ENCODE measurements at places on chromosomes 13 and 19.

DNA sequence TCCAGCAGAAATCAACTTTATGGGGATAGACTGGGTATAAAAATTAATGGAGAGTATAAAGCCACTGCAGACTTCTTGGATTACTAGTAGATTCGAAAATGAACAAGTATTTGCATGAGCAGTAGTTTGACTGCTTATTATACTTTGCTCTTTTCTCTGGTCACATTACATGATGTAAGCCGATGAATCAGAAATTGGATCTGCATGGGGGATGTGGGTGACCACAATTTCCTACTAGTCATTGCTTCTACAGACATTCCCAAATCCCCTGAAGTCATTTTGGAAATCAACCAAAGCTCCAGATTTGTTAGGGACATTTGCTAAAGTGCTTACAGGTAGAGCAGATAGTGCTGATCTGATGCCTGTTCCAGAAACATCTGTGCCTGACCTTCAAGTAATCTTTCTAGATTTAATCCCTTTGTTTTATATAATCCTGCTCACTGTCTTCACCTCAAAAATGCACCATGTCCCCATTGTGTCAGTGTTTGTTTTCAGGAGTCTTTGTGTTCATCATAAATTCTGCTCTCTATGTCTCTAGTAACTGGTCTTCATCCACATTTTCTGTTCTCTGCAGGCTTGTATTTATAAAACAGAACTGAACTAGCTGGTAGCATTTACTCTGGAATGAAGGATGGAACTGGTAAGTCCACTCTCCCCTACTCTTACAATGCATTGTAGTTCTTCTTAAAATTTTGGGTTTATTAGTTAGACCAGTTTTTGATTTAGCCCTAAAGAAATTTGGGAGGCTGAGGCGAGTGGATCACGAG, 201.5 kb upstream of the CSNK1A1L start:
- no peak overlapping the region for H3K4me3 ChIP-seq
- H3K27ac ChIP-seq, result no peak overlapping the region
- no peak for DNase-seq
- H3K36me3 ChIP-seq, result no peaks in the 10 kb centered on the region
- no peaks in the 10 kb centered on the region for H3K27me3 ChIP-seq

GRCh38 chr19:18218600-18218999, 7.6 kb downstream of the PDE4C start:
- no peak for DNase-seq
- no peaks in the 10 kb centered on the region for H3K36me3 ChIP-seq
- H3K4me1 ChIP-seq, result peaks cover 1% of the 10 kb centered on the region
- no peak overlapping the region for H3K27ac ChIP-seq
- peaks cover 33% of the 10 kb centered on the region for H3K27me3 ChIP-seq
- H3K4me3 ChIP-seq, result no peak overlapping the region

DNA sequence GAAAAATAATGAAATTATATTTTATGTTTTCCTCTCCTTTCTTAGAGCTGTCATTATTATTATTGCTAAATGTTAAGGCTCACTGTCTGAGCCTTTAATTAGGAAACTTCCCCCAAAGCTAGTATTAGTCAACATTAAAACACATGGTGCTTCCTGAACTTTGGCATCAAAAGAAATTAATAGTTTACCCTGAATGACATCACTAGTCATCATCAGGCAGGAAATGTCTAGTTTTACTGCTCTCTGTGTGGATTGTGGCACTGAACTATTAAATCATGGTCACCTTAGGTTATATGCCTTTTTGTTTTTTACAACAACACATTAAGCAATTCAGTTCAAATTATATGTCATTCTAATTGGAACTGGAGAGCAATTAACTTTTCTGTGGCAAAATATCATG, 595.5 kb downstream of the SLITRK1 start:
- H3K27ac ChIP-seq, result no peak overlapping the region
- no peaks in the 10 kb centered on the region for H3K4me1 ChIP-seq
- H3K27me3 ChIP-seq, result no peaks in the 10 kb centered on the region
- H3K36me3 ChIP-seq, result no peaks in the 10 kb centered on the region
- H3K4me3 ChIP-seq, result no peak overlapping the region

DNA sequence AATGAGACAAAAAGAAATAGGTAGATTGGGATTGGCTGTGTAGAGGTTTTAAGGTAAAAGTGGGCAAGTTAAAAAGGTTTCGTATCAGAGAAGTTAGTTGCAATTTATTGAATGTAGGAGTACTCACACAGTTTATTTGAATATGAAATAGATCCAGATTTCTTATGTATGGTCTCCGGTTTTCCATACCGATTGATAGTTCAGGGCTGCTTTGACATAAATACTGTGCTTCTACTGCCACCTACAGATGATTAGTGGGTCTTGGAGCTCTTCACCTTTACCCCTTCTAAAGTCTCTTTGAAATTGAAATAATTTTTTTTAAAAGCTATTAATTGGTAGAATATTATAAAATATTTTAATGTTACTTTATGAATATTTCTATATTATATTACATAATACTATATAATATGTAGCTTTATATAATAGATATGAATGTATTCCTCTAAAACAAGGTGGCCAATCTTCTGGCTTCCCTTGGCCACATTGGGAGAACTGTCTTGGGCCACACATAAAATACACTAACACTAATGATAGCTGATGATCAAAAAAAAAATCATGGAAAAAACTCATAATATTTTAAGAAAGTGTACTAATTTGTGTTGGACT, 7.7 kb upstream of the GPR18 start:
- H3K4me3 ChIP-seq, result no peak overlapping the region
- peaks cover 2% of the 10 kb centered on the region for H3K4me1 ChIP-seq
- no peaks in the 10 kb centered on the region for H3K27me3 ChIP-seq
- no peak overlapping the region for H3K27ac ChIP-seq
- no peak for DNase-seq

- no peak for DNase-seq
- no peaks in the 10 kb centered on the region for H3K27me3 ChIP-seq
- no peaks in the 10 kb centered on the region for H3K36me3 ChIP-seq
Observed at GRCh38 chr19:15137777-15138176, 30.6 kb downstream of the SYDE1 start.

DNA sequence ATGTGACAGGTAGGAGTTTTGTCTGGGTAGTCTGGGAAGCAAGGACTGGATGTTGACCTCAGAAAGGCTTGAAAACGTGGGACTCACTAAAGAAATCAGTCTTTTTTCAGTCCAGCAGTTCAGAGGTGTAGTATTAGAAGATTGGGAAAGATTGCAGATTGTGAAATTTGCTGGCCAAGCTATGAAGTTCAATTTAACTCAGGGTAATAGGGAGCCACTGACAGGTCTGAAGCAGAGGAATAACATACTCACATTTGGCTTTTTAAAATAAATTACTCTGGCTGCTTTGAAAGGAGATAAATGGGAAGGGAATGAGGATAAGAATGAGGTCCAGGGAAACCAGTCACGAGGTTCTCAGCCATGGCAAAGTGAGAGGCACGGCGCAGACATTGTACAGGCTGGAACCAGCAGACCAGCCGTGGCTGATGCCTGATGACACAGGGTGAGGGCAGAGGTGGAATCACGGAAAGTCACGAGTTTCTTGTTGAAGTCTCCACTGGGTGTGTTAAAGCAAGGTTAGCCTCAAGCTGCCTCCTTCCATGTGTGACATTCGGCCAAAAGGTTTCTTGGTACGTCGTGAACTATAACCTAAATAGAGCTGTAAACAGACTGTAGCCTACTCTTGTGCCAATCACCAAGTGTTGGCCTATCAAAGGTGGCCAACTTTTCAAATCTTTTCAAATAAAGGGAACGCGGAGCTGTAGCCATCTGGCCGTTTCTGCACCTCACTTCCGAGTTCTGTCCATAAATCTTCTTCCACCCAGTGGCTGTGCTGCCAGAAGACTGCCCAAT, 377.6 kb downstream of the IRS2 start:
- H3K4me1 ChIP-seq, result peaks cover 7% of the 10 kb centered on the region
- DNase-seq, result no peak
- H3K27me3 ChIP-seq, result no peaks in the 10 kb centered on the region
- H3K27ac ChIP-seq, result no peak overlapping the region
- no peak overlapping the region for H3K4me3 ChIP-seq
- H3K36me3 ChIP-seq, result no peaks in the 10 kb centered on the region

DNA sequence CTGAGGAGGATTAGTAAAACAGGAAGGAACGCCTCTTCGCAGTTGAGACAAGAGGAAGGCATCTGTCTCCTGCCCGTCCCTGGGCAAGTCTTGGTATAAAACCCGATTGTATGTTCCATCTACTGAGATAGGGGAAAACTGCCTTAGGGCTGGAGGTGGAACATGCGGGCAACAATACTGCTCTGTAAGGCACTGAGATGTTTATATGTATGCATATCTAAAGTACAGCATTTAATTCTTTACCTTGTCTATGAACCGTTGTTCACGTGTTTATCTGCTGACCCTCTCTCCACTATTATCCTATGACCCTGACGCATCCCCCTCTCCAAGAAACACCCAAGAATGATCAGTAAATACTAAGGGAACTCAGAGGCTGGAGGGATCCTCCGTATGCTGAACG, 722 bp upstream of the TIMM50 start:
- H3K36me3 ChIP-seq, result peaks cover 23% of the 10 kb centered on the region
- DNase-seq, result no peak
- peak overlapping the region; percentile 100 for H3K4me3 ChIP-seq
- H3K4me1 ChIP-seq, result peaks cover 10% of the 10 kb centered on the region
- no peaks in the 10 kb centered on the region for H3K27me3 ChIP-seq
- no peak overlapping the region for H3K27ac ChIP-seq

- H3K27me3 ChIP-seq, result no peaks in the 10 kb centered on the region
- H3K4me3 ChIP-seq, result no peak overlapping the region
- no peaks in the 10 kb centered on the region for H3K4me1 ChIP-seq
- no peak overlapping the region for H3K27ac ChIP-seq
- no peak for DNase-seq
Observed at GRCh38 chr19:51150627-51151026, 8.5 kb downstream of the SIGLEC7 start.

DNA sequence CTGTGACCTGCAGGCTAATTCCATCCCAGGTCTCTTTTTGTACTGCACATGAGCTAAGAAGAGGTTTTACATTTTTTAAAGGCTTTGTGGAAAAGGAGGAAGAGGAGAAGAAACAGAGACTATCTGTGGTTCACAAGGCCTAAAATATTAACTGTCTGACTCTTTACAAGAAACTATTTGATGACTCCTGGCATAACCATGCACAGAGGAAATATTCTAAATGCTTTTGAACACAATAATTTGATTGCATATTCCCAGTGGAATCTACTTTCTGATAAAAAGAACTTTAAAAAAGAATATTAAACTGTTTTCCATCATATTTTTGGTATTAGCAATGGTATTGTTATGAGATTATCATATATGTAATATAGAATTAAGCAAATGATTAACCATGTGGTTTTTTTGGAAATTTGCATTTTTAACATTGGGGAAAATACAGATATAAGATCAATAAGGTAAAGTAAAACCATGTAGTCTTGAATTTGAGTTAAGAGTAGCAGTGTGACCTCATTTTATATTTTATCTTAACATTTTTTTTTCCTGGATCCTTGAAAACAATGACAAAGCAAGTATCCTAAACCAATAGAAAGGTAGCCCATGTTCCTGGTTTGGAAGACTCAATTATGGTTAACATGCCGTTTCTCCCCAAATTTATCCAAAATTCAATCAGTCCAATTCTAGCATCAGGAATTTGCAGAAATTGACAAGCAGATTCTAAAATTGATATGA, 251.0 kb downstream of the UQCRFS1 start:
- peaks cover 3% of the 10 kb centered on the region for H3K4me1 ChIP-seq
- DNase-seq, result no peak
- H3K4me3 ChIP-seq, result no peak overlapping the region
- no peaks in the 10 kb centered on the region for H3K27me3 ChIP-seq

GRCh38 chr19:2546128-2547032, 70.5 kb downstream of the GADD45B start:
- peak overlapping the region; percentile 65 for H3K27ac ChIP-seq
- no peak overlapping the region for H3K4me3 ChIP-seq
- DNase-seq, result peak; percentile 67
- no peaks in the 10 kb centered on the region for H3K36me3 ChIP-seq

DNA sequence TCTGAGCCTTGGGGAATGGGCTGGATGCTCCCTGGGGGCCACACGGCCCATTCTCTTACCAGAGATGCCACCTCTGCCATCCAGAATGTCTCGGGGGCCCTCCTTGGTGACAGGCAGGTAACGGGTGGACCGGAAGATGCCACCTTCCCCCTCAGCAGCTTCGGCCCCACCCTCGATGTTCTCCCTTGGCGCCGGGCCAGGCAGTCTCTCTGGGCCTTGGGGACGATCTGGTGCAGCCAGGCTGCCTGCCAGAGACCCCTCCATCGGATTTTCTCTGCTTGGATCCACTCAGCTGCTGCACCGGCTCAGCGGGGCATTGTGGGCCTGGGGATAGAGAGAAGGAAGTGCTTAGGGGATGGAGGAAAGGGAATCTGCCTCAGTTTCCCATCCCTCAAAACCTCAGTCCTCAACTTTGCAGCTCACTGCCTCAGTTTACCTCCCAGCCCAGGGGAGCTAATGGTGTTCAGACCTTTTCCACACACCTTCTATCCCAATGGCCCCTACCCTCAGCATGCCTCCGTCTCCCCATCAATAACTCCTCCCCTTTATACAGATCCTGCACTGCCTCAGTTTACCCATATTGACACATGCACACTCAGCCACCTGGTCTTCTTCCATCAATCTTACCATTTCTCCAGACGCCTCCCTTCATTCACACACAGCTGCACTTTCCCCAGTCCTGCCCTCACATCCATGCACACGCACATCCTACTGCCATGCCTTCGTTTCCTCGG, 1.5 kb downstream of the WIZ start:
- peaks cover 4% of the 10 kb centered on the region for H3K36me3 ChIP-seq
- DNase-seq, result no peak

GRCh38 chr13:29704648-29705047, 109.2 kb upstream of the SLC7A1 start:
- H3K4me1 ChIP-seq, result peaks cover 2% of the 10 kb centered on the region
- no peak overlapping the region for H3K4me3 ChIP-seq
- peaks cover 6% of the 10 kb centered on the region for H3K27me3 ChIP-seq
- no peak overlapping the region for H3K27ac ChIP-seq
- no peaks in the 10 kb centered on the region for H3K36me3 ChIP-seq
- no peak for DNase-seq

DNA sequence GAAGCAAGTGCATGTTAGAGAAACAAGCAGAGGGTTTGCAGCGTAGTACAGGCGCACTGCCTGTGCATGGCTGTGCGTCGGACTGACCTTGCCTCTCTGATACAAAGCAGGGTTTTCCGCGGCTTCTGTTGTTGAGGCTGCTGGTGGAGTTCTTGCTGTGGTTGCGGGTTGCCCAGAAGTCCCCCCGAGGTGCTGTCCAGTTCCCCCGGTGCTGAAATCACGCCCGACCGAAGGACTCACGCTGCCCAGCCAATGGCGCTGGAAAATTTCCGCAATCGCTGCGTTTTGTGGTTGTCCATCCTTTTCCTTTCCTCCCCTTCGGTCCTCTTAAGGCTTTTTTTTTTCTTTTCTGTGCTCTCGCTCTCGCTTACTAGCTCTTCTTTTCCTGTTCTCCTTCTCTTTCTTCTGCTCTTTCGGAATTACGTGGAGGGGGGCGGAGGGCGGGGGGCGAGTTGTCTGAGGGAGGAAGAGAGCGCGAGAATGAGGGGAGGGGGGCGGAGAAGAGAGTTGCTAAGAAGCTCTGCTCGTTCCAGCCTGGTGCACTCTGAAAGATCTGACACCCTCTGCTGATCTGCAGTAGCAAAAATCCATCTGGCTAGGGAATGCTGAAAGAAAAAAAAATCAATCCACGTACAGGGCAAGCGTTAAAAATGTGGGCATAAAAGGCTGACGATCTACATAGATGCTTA, at the start of gene SLITRK1:
Gene SLITRK1 (minus strand): TSS at position 558 of the 689 bp plus-strand sequence. CDS start 967 bp downstream, outside the sequence.
- H3K27ac ChIP-seq, result peak within 1 kb of the TSS; percentile 57
- peak within 1 kb of the TSS; percentile 79 for H3K4me3 ChIP-seq
- peak; percentile 92 for DNase-seq
- no peaks in the 10 kb centered on the region for H3K27me3 ChIP-seq
- H3K4me1 ChIP-seq, result peaks cover 1% of the 10 kb centered on the region
